Cortex of kidney (tissue), 1 donor: ENCODE measurements at places on chromosomes 11 and 22.

DNA sequence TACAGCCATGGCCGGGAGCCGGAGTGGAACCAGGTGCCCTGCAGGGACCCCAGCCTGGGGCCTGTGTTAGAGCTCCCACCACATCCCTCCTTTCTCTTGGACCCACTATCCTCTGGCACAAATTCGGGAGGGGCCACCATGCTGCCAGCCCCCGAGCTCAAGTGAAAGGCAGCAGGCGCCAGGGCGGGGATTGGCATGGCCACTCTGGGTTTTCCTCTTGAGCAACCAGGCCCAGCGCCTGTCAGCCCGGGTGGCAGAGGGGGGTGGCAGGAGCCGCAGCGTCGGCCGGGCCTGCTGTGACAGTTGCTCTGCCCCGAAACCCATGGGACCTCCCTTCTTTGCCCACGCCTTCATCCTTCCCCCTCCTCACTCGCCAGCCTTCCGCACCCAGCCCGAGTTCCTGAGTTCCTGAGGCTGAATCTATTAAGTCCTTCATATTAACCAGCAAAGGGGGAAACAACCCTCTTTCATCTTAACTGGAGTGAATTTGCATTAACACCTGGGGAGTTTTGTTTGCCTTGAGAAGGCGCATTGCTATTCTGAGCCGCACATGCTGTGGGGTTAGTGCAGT, 16.8 kb upstream of the CABP7 start:
- no peak for DNase-seq

- DNase-seq = no peak
Observed at GRCh38 chr11:126163074-126163700, 48.3 kb downstream of the RPUSD4 start.

GRCh38 chr11:113090716-113091480, 129.7 kb downstream of the NCAM1 start:
- no peak for DNase-seq

GRCh38 chr11:86453290-86454030, 78.8 kb downstream of the CCDC81 start:
- no peak for DNase-seq

GRCh38 chr22:44926124-44926475, 83.7 kb downstream of the PHF21B start:
- DNase-seq = no peak

GRCh38 chr11:130776061-130776419, 140.2 kb downstream of the SNX19 start:
- DNase-seq = no peak

DNA sequence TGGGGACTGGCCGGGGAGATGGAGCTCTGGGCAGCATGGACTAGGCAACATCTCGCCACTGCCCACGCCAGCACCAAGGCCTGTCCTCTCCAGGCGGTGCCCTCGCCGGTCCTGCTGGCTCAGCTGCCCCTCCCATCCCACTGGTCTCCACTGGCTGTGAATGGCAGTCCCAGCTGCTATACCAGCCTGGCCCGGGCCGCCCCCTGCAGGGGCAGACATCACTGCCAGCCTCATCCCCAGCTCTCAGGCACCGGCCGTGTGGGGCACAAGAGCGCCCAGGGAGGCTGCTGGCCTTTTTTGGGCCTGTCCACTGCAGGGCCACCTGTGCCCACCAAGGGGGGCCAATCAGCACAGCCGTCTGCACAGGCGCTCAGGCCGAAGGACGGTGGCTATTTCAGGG, 30.1 kb upstream of the H19 start:
- DNase-seq = no peak

- DNase-seq = no peak
Observed at GRCh38 chr22:45970705-45971407, 6.1 kb downstream of the WNT7B start.

- no peak for DNase-seq
Observed at GRCh38 chr11:32469791-32470190, 34.5 kb upstream of the WT1 start.

- no peak for DNase-seq
Observed at GRCh38 chr11:16942342-16942741, 71.9 kb downstream of the PLEKHA7 start.

DNA sequence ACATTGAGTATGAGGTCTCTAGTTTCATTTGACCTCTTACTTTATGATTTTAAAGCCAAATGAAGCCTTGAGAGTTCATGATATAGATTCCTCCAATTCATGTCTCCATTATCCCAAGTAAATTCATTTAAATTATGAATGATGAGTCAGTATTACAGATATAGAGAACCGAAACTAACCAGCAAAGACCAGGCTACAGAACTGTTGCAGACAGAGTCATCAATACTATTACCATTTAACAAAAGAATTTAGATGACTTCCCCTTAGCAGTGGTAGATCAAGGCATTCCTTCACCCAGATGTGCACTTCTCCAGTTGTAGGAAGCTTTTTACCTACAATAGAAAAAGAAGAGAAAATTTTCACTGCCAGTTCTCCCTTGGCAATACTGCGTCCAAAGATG, 11.8 kb upstream of the CCDC89 start:
- no peak for DNase-seq

DNA sequence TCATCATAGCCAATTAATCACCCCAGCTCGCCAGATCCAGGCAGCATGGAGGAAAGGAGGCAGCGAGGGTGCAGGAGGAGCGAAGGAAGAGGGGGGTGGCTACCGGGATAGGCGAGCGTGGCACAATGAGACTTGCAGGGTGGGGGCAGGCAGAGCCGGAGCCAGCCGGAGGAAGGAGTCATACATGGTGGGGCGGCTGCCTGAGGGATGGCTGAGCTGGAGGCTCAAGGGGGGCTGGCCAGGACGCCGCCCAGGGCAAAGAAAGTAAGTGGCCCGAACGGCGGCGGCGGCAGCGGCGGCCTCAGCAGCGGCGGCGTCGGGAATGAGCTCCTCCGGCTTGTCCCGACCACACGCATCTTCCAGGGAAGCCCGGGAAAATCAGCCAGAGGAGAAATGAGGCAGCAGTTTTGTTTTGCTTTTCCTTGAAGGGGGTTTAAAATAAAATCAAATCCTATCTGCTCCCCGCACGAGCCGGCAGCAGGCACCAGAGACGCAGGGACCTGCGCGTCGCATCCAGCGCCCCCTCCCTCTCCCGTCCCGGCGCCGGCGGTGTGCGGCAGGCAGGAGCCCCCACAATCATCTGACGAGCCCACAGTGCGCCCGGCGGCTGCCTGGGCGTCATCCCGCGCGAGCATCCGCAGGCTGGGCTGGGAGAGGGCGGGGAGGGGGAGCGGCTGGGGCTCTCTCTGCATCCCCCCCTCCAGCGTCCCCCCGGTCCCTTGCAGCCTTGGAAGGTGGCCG, 263.6 kb downstream of the CTTN start:
- DNase-seq = no peak

DNA sequence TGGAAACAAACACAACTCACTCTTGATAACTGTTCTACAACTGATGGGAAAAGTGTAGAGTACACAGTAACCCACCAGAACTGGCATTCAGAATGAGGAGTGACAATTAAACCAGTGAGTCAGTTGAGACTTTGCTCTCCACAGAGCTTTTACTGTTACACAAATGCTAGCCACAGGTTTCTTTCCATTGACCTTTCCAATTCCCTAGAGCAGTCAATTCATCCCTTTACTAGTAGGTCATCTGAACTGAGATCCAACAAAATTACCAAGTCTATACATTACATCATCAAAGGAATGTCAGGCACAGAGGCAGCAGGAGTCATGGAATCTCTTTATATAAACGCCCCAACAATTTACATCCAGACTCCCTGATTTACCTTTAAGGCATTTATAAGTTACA, 65.9 kb downstream of the PHF21A start:
- no peak for DNase-seq

DNA sequence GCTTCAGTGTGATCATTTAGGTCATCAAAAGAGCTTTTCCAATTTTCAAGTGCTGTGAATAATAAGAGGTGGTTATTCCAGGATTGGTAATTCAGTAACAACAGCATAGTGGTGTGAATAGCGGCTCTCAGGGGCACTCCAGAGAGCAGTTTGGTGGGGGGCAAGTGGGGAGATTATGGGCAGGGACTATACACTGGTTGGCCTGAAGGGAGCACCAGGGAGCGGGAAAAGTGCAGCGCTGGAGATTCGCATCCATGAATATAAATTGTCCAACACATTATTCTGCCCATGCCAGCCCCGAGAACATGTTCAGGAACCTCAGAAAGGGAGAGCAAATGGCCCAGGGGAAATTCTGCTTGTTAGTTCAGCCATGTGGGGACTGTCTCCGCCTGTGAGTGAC, 37.9 kb downstream of the OR6Q1 start:
- no peak for DNase-seq

DNA sequence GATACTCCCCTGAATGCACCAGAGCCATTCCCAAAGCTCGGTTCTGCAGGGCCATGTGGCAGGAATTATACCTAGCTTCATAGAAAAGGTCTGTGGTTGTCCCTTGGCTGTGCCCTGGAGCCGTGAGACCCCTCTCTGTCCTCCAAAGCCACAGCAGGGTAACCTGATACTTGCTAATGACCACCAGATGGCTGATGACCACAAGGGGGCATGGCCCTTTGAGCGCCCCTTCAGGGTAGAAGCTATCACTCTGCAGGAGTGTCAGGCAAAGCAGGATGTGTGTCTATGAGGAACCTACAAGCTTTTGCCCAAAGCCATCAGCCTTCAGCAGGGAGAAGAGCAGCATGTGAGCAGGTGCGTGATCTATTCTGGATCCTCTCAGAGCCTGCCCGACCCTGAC, 95.3 kb downstream of the NTM start:
- no peak for DNase-seq

DNA sequence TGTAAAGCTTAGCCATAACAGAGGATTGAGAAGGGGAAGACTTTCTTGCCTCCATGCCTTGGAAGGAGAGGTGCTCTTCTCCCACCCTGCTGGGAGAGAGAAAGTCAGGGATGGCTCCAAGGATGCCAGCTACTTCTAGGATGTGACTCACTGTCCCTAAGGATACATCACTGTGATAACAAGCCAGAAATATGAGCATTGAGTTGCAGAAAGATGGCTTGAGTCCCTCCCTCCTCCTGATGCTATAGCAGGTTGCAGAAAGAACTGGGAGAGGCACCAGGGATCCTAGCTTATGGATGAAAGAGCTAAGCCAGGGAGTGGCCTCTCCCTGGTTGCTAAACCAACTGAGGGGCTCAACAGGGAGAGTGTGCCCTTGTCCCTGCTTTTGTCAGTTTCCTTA, 27.8 kb upstream of the FJX1 start:
- no peak for DNase-seq

DNA sequence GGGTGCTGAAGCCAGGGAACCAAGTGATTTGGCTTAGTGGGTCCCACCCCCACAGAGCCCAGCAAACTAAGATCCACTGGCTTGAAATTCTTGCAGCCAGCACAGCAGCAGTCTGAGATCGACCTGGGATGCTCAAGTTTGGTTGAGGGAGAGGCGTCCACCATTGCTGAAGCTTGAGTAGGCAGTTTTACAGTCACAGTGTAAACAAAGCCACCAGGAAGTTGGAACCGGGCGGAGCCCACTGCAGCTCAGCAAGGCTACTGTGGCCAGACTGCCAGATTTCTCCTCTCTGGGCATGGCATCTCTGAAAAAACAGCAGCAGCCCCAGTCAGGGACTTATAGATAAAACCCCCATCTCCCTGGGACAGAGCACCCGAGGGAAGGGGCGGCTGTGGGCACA, 424.1 kb upstream of the TENM4 start:
- DNase-seq = no peak

DNA sequence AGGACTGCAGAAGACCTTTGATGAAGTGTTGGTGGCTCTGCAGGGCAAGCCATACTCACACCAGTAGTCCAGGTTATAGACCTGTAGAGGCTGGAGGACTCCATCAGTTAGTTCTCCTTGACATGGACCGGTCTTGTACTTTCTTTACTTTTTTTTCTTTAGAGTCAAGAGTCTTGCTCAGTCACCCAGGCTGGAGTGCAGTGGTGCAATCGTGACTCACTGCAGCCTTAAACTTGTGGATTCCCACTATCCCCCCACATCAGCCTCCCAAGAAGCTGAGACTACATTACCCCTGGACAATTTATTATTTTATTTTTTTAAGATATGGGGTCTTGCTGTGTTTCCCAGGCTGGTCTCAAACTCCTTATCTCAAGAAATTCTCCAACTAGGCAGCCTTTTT, 49.6 kb upstream of the E2F8 start:
- DNase-seq = no peak

GRCh38 chr11:83678831-83679584, 392.8 kb upstream of the CCDC90B start:
- DNase-seq = no peak

- DNase-seq = no peak
Observed at GRCh38 chr22:23065495-23066122, 4.7 kb upstream of the GNAZ start.

- DNase-seq = no peak
Observed at GRCh38 chr22:19242699-19243098, 48.8 kb downstream of the CLTCL1 start.

DNA sequence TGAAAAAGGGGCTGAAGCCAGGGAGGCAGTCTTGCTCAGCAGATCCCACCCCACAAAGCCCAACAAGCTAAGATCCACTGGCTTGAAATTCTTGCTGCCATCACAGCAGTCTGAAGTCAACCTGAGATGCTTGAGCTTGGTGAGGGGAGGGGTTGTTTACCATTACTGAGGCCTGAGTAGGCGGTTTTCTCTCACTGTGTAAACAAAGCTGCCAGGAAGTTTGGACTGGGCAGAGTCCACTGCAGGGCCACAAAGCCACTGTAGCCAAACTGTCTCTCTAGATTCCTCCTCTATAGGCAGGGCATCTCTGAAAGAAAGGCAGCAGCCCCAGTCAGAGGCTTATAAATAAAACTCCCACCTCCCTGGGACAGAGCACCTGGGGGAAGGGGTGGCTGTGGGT, 746.1 kb upstream of the LRRC4C start:
- DNase-seq = no peak

DNA sequence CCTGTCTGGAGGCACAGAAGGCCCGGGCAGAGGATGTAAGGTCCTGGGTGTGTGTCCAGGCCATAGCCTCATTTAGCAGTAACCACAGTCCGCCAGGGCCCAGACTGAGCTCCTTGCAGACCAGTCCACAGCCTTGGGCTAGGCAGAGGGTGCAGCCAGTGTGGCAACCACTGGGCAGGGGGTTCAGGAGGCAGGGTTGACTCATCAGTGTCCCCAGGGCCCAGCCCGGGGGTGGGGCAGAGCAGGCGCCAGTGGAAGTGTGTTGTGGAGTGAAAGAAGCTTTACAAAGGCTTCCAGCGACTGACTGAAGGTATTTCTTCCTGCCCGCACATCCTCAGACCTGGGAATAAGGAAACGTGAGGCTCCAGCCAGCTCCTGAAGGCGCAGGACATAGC, 27.7 kb upstream of the WNT11 start:
- no peak for DNase-seq

DNA sequence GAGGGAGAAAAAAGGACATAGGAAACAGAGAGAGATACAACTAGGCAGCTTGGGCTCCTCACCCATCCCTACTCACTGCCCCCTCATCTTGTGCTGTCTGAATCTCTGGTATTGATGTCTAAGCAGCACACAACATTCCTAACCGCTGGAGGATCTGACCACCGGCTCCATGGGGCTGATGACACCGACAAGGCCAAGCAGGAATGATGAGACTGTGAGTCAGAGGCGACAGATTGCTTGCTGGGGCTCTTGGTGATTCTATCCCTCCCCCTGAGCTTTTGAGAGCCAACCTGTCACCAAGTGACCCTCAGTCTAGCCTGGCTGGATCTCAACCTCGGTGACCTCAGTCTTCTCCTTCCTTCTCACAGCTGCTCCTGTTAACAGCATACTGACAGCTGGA, 13.8 kb downstream of the PAMR1 start:
- DNase-seq = no peak
